ENCODE measurements at places on chromosomes 2 and 18.

DNA sequence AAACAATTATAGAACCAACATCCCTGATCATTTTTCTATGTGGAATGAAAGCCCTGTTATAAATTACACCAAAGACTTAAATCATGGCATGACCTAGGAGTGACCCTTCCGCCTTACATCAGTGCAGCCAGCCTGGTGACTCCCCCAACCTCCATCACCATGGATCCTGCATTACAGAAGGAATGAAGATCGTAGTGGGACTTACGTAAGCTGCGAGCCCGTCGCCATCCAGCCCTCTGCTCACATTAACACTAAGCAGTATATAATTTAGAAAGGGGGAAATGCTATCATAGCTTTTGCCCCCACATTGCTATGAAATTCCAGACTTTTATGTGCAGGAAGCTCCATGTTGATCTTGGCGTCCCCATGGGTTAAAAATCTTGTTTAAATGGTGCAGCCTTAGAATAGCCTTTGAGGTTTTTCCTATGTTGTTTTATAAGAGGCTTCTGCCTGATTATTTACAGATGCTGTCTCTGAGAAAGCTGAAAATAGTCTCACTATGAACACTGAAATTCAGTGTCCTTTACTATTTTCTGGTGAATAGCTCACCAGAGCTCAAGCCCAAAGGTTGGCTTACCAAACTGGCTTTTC lies 76.3 kb downstream of the COLEC12 start:
- no peak for DNase-seq

- DNase-seq: no peak
These were observed 80.8 kb upstream of the L3MBTL4 start for GRCh38 chr18:6495536-6495935.

GRCh38 chr2:124571836-124572235 lies 546.7 kb downstream of the CNTNAP5 start:
- DNase-seq: no peak

GRCh38 chr2:154386186-154386585 lies 312.3 kb upstream of the KCNJ3 start:
- DNase-seq: no peak

GRCh38 chr2:61878761-61879160 lies 9.7 kb downstream of the CCT4 start:
- DNase-seq: no peak

GRCh38 chr2:31249009-31249690 lies 15.2 kb downstream of the EHD3 start:
- DNase-seq: no peak

GRCh38 chr18:26071725-26072124 lies 18.7 kb downstream of the SS18 start:
- DNase-seq: no peak

GRCh38 chr2:64363140-64363539 lies 90.8 kb upstream of the LGALSL start:
- DNase-seq: no peak

DNA sequence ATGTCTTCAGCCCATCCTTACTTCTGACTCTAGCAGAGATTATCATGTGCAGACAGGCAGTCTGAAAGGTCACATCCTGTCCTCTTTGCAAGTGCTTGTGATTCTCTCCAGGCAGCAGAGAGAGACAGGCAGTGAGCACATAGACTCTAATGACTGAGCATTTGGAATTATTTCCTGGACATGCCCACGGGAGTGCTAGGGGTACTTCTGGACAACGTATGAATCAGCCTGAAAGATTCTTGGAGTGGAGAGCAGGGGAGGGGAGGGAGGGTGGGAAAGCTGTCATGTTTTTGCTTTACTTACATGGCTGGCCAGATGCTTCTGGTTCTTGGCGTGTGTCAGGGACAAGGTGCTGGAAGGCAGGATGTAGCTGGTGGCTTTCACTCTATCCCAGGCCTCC lies 150.6 kb downstream of the RIF1 start:
- no peak for DNase-seq

GRCh38 chr2:102826904-102827303 lies 65.1 kb downstream of the TMEM182 start:
- DNase-seq: peak; percentile 37

DNA sequence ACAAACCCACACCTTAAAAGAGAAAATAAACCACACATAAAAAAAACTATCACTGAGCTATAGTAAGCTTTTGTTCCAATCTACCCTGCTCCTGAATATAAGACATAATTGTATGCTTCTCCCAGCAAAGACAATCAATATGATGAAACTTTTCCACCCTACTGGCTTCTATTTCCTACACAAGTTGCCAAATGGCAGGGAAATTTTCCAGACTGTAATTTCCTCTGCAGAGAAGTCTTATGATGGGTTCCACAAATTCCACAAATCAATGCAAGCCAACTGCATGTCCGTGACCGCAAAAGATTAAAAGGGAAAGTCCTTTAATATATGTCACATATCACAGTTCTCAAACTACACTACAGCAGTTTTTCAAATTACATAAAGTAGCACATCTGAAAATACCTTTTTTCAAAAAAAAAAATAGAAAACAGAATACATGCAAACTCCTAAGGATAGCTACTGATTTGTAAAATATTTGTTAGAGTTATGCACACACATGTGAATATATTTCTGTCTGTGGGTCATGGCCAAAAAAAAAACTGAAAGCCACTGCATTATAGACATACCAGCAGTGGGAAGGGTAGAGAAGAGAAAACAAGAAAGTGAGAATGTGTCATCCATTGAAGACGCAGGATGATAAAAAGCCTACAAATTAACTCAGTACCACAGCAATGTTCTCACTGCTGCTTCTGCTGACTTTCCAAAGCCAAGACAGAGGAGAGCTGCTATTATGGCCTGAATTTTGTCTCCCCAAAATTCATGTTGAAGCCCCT lies 61.4 kb downstream of the RPL31 start:
- DNase-seq: no peak

DNA sequence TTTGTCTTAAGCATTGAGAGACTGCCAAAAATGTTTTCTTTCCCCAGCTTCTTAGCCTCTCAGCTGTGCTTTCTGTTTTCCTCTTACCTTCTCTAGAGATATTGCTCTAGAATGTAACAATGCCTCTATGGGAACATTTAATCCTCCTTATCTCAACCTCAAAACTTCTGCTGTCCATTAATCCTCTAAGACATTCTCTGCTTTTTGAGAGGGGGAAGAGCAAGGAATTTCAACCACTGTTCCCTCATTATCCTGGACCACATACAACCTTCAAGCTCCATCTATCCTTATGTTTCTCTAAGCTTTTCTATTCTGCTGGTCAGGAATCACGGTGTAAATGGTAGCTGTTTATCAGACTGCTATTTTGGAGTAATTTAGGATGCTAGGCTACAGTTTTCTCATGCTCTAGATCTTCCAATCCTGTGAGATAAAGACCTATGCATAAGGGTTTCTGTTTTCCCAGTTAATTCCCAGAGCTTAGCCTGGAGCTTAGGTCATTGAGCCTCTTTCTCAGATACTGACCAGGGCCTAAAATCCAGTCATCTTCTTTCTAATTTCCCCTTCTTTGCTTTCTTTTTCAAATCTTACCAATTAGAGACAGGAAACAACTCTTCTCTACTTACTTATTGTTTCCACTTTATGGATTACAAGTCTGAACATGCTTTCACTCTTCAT lies 282.0 kb downstream of the CALCRL start:
- no peak for DNase-seq

GRCh38 chr2:232815569-232815968 lies 39.2 kb upstream of the KCNJ13 start:
- DNase-seq: no peak

DNA sequence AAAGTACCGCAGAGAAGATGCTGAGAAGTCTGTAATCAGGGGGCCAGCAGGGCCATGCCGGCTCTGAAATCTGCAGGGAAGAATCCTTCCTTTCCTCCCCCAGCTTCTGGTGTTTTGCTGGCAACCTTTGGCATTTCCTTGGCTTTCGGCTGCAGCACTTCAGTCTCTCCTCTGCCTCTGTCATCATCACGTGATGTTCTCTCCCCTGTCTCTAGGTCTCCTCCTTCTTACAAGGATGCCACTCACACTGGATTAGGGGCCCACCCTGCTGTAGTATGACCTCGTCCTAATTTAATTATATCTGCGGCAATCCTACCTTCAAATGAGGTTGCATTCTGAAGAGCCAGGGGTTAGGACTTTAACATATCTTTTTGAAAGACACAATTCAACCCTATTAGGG lies 13.8 kb upstream of the RAB12 start:
- DNase-seq: no peak

- no peak for DNase-seq
These were observed 202.2 kb downstream of the CDH20 start for GRCh38 chr18:61535401-61535800.

GRCh38 chr18:3224223-3224622 lies 4.5 kb upstream of the MYOM1 start:
- no peak for DNase-seq
